Neuronal stem cell (in vitro differentiated cells): ENCODE measurements at places on chromosomes 13 and 19.

- H3K4me1 ChIP-seq, result peaks cover 2% of the 10 kb centered on the region
- no peak overlapping the region for H3K4me3 ChIP-seq
- H3K36me3 ChIP-seq, result peaks cover 6% of the 10 kb centered on the region
Measured at GRCh38 chr13:97274829-97275649, 52.9 kb downstream of the MBNL2 start.

DNA sequence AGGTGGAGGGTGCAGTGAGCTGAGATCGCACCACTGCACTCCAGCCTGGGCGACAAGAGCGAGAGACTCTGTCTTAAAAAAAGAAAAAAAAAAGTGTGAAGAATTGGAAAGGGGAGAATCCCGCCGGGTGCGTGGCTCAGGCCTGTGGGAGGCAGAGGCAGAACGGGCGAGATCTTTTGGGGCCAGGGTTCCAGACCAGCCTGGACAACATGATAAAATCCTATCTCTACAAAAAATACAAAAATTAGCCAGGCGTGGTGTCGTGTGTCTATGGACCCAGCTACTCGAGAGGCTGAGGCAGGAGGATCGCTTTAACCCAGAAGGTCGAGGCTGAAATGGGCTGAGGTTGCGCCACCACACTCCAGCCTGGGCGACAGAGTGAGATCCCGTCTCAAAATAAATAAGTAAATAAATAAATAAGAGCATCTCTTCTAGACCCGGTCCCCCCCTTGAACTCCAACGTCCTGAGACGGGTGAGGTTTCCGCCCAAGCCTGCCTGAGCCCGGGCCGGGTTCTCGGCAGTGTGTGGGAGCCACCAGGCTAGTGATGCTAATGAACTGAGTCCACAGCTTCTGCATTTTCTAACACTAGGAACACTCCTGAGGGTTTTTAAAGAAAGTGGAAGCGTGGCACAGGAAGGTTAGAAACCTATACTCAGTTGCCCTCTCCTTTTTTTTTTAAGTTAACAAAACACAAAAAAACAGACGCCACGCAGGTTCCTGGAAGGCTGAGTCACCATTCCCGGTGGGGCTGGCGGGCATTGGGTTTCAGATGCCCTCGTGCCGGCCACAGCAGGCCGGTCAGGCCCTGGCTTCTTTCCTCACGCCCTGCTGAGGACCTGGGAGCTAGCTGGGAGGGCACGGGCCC, 22.0 kb downstream of the GPX4 start:
- H3K27me3 ChIP-seq, result no peaks in the 10 kb centered on the region
- no peak overlapping the region for H3K4me3 ChIP-seq
- DNase-seq, result no peak
- no peak overlapping the region for H3K27ac ChIP-seq

DNA sequence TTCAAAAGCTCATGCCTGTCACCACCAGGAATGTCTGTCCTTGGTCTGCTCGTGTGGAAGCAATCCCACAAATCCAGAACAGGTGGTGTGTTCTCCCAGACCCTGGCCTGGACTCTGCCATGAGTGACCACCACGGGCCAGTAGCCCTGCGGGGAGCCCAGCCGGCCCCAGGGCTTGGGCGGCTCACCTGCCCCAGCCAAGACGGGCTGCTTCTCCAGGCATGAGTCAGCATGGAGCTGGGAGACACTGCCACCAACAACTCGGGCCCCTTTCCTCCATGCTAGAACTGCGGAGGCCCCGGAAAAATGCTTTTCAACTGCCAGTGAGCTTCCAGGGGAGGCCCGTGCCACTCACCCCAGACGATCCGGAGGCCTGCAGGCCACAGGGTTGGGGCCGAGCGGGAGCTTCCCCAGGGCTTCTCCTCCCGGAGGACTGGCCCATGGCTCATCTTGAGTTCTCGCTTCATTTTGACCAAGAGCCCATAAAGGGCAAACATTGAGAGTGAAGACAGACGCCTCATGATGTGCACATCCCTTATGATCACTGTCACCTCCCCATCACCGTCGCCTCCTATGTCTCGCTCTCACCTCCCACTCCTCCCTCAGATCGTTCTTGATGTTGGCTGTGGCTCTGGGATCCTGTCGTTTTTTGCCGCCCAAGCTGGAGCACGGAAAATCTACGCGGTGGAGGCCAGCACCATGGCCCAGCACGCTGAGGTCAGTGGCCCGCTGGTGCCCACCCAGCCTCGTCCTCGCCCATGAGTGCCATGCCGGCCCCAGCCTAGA, 16.7 kb downstream of the YIPF2 start:
- H3K27me3 ChIP-seq, result no peaks in the 10 kb centered on the region
- H3K27ac ChIP-seq, result no peak overlapping the region

DNA sequence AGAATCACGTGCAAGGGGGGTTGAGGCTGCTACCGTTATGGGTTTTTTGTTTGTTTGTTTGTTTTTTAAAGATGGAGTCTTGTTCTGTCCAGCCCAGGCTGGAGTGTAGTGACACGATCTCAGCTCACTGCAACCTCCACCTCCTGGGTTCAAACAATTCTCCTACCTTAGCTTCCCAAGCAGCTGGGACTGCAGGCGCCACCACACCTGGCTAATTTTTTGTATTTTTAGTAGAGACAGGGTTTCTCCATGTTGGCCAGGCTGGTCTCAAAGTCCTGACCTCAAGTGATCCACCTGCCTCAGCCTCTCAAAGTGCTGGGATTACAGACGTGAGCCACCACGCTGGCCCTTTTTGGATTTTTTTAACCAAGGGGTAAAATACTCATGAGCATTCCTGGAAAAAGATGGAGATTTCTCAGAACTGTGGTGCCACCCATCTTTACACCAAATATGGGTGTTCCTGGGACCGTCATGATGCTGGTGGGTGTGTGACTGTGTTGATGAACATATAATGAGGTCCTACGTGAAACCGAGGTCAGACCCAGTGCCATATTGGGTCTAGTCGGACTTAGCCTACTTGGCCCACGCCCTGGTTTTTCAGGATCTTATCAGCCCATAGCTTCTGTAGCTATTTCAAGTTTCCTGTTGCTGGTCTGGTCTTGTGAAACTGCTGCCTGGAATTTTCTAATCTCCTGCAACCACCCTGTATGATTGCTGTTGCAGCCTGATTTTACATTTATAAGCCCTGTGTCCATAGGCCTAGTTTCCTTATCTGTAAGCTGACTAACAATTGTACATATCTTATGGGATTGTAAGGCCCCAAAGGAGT, 6.2 kb downstream of the PPP1R15A start:
- no peak overlapping the region for H3K27ac ChIP-seq
- H3K36me3 ChIP-seq, result peaks cover 34% of the 10 kb centered on the region
- DNase-seq, result no peak
- no peak overlapping the region for H3K4me3 ChIP-seq
- H3K4me1 ChIP-seq, result peaks cover 29% of the 10 kb centered on the region
- no peaks in the 10 kb centered on the region for H3K27me3 ChIP-seq

GRCh38 chr19:50962245-50962644, 7.1 kb downstream of the KLK6 start:
- H3K27ac ChIP-seq, result no peak overlapping the region
- H3K4me3 ChIP-seq, result no peak overlapping the region
- H3K36me3 ChIP-seq, result no peaks in the 10 kb centered on the region
- no peaks in the 10 kb centered on the region for H3K4me1 ChIP-seq
- DNase-seq, result no peak

- H3K27me3 ChIP-seq, result no peaks in the 10 kb centered on the region
- no peaks in the 10 kb centered on the region for H3K36me3 ChIP-seq
- H3K4me1 ChIP-seq, result no peaks in the 10 kb centered on the region
- no peak overlapping the region for H3K4me3 ChIP-seq
Measured at GRCh38 chr13:65540175-65540574, 1690.0 kb downstream of the PCDH9 start.

GRCh38 chr13:111187960-111188541, 72.9 kb downstream of the ARHGEF7 start:
- peak overlapping the region; percentile 23 for H3K4me3 ChIP-seq
- no peak for DNase-seq
- H3K36me3 ChIP-seq, result peaks cover 6% of the 10 kb centered on the region
- no peaks in the 10 kb centered on the region for H3K27me3 ChIP-seq
- H3K4me1 ChIP-seq, result peaks cover 9% of the 10 kb centered on the region

GRCh38 chr19:54969647-54970046, 3.5 kb downstream of the NLRP2 start:
- no peak overlapping the region for H3K27ac ChIP-seq
- no peaks in the 10 kb centered on the region for H3K36me3 ChIP-seq
- H3K4me3 ChIP-seq, result no peak overlapping the region
- no peaks in the 10 kb centered on the region for H3K27me3 ChIP-seq
- no peak for DNase-seq
- no peaks in the 10 kb centered on the region for H3K4me1 ChIP-seq

GRCh38 chr13:50448535-50448998, 394.9 kb downstream of the DLEU7 start:
- no peaks in the 10 kb centered on the region for H3K27me3 ChIP-seq
- DNase-seq, result no peak
- H3K36me3 ChIP-seq, result no peaks in the 10 kb centered on the region
- no peak overlapping the region for H3K27ac ChIP-seq
- H3K4me3 ChIP-seq, result no peak overlapping the region

DNA sequence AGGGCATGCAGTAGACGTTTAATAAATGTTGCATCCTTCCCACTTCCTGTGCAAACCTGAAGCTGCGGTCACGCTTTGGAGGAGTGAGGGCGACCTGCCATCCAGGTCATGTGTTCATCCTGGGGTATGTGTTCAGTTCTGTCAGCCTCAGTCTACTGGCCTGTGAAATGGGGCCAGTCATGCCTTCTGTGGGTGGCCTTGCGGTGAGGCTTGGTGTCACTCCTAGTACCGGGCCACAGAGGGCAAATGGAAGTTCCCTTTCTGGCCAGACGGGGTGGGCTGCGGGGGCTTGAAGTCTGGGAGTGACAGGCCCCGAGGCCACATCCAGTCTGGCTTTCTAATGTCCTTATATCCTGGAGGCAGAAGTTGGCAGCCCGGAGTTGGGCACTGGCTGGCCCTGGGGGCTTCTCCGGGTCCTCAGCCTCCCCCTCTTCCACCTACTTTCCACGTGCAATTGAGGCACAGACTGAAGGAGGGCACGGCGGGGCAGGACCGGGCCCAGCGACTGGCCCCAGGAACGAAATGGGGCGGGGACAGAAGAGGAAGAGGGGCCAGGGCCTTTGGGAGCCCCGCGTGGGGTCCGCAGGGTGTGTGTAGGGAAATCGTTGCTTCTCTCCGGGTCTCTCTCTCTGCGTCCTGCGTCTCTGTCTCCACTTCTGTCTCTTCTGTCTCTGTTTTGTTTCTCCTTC, 11.1 kb downstream of the PDE4A start:
- H3K4me3 ChIP-seq, result no peak overlapping the region
- no peaks in the 10 kb centered on the region for H3K36me3 ChIP-seq
- no peak overlapping the region for H3K27ac ChIP-seq
- H3K27me3 ChIP-seq, result peaks cover 58% of the 10 kb centered on the region
- peaks cover 11% of the 10 kb centered on the region for H3K4me1 ChIP-seq

GRCh38 chr19:1700733-1701663, 48.6 kb upstream of the TCF3 start:
- H3K4me3 ChIP-seq, result no peak overlapping the region
- H3K27me3 ChIP-seq, result no peaks in the 10 kb centered on the region
- no peaks in the 10 kb centered on the region for H3K36me3 ChIP-seq
- no peak for DNase-seq
- no peaks in the 10 kb centered on the region for H3K4me1 ChIP-seq

DNA sequence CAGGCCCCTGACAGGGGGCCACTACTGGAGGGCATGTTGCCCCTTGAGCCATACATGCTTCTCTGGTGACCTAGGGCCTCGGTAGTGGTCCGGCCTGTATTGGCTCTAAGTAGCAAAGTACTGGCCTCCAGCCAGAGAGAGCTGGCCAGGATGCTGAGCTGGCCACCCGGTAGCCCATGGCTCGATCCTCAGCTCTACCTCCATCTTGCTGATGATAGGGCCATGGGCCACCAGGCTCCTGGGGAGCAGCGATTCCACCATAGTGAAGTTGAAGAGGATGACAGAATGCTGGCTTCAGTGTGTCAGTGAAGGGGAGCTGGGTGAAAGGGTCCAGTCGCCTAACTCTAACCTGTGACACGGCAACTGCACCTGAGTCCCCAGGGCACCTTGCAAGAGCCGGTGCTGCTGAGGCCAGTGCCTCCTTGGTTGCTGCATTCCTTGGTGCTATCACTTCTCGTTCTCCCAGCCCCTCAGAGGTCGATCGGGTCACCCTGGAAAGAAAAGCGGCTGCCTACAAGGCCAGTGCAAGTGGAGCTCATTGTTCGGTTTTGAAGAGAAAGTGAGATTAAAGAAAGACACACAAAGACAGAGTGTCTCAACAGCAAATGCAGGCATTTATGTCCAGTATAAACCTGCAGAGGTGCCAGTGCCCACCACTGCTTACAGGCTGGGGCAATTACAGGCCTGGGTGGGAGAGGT, 5.0 kb downstream of the FPR3 start:
- no peak overlapping the region for H3K27ac ChIP-seq
- H3K4me1 ChIP-seq, result no peaks in the 10 kb centered on the region
- H3K27me3 ChIP-seq, result no peaks in the 10 kb centered on the region
- H3K4me3 ChIP-seq, result no peak overlapping the region
- no peaks in the 10 kb centered on the region for H3K36me3 ChIP-seq

- no peak overlapping the region for H3K4me3 ChIP-seq
- no peaks in the 10 kb centered on the region for H3K36me3 ChIP-seq
- no peak overlapping the region for H3K27ac ChIP-seq
- no peaks in the 10 kb centered on the region for H3K27me3 ChIP-seq
- no peak for DNase-seq
Measured at GRCh38 chr13:68190818-68191217, 960.7 kb upstream of the PCDH9 start.

DNA sequence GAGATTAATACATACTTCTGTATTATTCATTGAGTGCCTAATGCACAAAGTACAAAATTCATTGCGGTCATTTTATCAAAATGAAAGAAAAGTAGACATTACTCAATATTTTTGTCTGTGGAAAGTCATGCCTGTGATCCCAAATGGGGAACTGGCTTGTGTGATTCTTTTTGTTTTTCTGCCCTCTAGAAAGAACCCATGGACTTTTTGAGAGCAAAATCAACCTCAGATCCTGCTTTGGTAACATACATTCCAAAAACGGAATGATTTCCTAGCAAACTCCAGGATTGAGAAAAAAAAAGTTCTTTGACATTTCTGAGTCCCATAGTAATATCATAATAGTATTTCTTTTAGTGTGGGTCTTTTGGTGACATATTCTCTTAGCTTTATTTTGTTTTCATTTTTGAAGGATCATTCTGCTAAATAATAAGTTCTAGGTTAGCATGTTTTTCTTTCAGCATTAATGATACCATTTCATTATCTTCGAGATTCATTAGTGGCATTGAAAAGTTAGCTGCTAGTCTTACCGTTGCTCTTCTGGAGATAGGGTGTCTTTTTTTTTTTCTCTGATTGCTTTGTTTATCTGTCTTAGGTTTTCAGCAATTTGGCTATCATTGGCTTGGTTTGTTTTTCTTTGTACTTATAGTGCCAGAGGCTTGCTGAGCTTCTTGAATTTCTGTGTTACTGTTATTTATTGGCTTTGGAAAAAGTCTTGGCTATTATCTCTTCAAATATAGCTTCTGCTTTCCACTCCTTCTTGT, 102.4 kb upstream of the CSNK1A1L start:
- H3K4me3 ChIP-seq, result no peak overlapping the region
- H3K27me3 ChIP-seq, result no peaks in the 10 kb centered on the region
- H3K36me3 ChIP-seq, result no peaks in the 10 kb centered on the region
- no peaks in the 10 kb centered on the region for H3K4me1 ChIP-seq
- DNase-seq, result no peak
